Epithelial cell of proximal tubule (primary cell): ENCODE measurements at places on chromosomes 3 and 15. TPM values are rescaled to one million over a fixed set of nuclear protein-coding genes. Genes with fewer than 3 reads are reported as not detected.

Gene GABPB1
- total RNA-seq: 48.9 and 51.6 TPM in 2 replicates

Gene ZBTB47
- total RNA-seq: 5.6 and 6.2 TPM in 2 replicates

Gene SI
- not detected in 2 replicates for total RNA-seq

Gene SCAANT1
- not detected in 2 replicates for total RNA-seq

Gene NCEH1
- total RNA-seq: 67.1 and 72.9 TPM in 2 replicates

Gene TRH
- not detected in 2 replicates for total RNA-seq

Gene ACAP2
- 19.9 and 26.2 TPM in 2 replicates for total RNA-seq

Gene PLA2G4D
- not detected in 2 replicates for total RNA-seq

Gene INKA1
- 2.5 TPM in 1 of 2 replicates, not detected in the other for total RNA-seq

Gene OR4F6
- not detected in 2 replicates for total RNA-seq

Gene CACNA2D3
- total RNA-seq: 0.14 and 1.3 TPM in 2 replicates

Gene ITIH1
- not detected in 2 replicates for total RNA-seq

Gene EIF5A2
- total RNA-seq: 4.2 and 7.5 TPM in 2 replicates

Gene THPO
- not detected in 2 replicates for total RNA-seq

Gene ZIC1
- total RNA-seq: not detected in 2 replicates

Gene CD47
- total RNA-seq: 81.0 and 141 TPM in 2 replicates

Gene ADCY5
- total RNA-seq: 0.07 and 2.7 TPM in 2 replicates

Gene GCNT3
- total RNA-seq: 8.5 and 13.2 TPM in 2 replicates

Gene CTXN2
- not detected in 2 replicates for total RNA-seq
